ENCODE measurements at places on chromosomes 5 and 9.

GRCh38 chr5:158340608-158341007 is 481.7 kb upstream of the CLINT1 start:
- no peak for DNase-seq

DNA sequence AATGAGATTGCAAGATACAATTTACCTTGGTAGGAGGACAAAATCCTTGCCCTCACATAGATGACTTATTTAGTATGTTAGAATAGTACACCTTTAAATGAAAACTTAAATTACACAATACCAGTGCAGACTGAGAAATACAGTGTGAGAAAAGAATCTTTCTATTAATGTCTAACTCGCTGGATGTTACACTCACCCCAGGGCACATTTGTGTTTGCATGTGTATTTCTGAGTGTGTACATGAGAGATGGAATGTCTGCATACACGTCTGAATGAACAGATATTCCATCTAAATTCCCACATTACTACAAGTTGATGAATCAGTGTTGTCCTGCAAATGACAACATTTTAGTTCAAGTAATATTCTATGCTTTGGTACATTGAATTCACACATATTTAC is 99.8 kb downstream of the KLHL3 start:
- DNase-seq: no peak

GRCh38 chr5:111892949-111893348 is 136.0 kb upstream of the NREP start:
- no peak for DNase-seq

GRCh38 chr9:116094846-116095245 is 58.7 kb upstream of the PAPPA start:
- no peak for DNase-seq

GRCh38 chr5:82641331-82642003 is 363.3 kb upstream of the RPS23 start:
- DNase-seq: peak; percentile 67

GRCh38 chr5:15645381-15646160 is 145.6 kb downstream of the FBXL7 start:
- DNase-seq: peak; percentile 21

DNA sequence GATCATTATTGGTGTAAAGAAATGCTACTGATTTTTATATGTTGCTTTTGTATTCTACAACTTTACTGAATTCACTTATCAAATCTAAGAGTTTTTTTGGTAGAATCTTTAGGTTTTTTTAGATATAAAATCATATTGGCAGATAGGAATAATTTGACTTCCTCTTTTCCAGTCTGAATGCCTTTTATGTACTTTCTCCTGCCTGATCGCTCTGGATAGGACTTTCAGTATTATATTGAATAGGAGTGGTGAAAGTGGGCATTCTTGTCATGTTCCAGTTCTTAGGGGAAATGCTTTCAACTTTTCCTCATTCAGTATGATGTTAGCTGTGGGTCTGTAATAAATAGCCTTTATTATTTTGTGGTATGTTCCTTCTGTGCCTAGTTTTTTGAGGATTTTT is 8.3 kb downstream of the AHRR start:
- no peak for DNase-seq

GRCh38 chr9:38619556-38620447 is 594 bp downstream of the ANKRD18A start:
- DNase-seq: no peak

GRCh38 chr9:123326662-123327093 is 29.3 kb upstream of the CRB2 start:
- DNase-seq: no peak

GRCh38 chr5:89816038-89816437 is 593.5 kb downstream of the CETN3 start:
- no peak for DNase-seq

- DNase-seq: no peak
These were observed 183.2 kb downstream of the FRMD3 start for GRCh38 chr9:83355024-83355444.

GRCh38 chr5:56964173-56964572 is 12.2 kb upstream of the MIER3 start:
- no peak for DNase-seq

- DNase-seq: no peak
These were observed 14.2 kb upstream of the FOXB2 start for GRCh38 chr9:77005216-77005615.

DNA sequence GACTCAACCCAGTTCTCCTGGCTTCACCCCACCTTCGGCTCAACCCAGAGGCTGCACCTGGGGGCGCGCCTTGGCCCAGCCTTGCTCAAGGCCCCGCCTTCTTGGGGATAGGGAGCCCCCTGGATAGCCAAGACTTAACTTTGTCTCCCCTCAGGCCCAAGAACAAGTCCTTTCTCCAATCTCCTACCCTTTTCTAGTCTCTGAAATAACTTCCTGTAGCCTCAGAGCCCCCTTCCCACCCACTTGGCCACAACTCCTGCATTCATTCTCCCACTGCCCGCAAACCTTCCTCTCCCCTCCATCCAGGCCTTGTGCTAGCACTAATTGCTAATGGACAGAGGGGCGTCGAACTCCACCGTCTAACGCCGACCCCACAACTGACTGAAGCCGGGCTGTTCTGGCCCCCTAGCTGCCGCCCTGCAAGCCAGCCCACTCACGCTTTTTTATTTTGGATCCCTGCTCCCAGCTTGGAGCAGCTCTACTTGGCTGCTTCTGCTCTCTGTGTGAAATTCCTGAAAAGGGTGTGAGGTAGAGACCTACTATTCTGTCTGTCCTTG is 579 bp upstream of the ASTN2 start:
- DNase-seq: peak; percentile 8

DNA sequence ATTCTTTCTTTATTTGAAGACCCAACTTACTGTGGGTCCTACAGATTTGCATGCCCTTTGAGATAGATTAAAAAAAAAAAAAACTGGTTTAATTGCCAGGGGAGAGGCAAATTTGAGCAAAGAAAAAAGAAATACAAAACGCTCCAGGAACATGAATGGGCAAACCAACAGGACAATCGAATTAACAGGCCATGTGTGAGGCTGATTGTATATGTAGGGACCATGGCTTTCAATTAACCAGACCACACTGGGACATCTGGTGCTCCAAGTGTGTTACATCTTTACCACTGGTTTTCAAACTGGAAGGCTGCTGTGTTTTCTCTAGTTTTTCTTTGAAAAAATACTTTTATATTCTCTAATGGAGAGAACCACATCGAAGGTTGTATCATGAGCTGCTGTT is 612.1 kb upstream of the SEMA6A start:
- DNase-seq: no peak

GRCh38 chr5:53613536-53613935 is 53.1 kb downstream of the NDUFS4 start:
- DNase-seq: no peak

GRCh38 chr5:149687486-149688168 is 42.5 kb upstream of the PPARGC1B start:
- no peak for DNase-seq

DNA sequence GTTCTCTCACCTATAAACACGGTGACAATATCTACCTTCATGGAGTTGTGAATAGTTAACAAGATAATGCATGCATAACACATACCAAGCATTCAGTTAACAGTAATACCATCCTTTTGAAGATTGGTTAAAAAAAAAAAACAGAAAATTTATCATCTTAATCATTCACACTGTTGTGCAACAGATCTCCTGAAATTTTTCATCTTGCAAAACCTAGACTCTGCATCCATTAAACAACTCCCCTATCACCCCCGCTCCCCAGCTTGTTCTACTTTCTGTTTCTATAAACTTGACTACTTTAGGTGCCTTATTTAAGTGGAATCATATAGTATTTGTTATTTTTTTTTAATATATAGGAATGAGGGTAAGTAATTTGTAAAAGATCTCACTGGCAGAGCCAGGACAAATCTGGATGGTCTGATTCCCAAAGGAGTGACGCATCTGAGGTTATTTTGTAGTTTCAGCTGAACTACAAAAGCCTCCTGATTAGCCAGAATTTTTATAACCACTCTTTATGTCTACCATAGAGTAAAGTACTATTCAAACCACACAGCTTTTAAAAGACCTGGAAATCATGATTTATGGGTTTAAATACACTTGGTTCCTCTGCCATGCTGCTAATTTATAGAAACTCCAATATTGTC is 93.0 kb downstream of the FANCC start:
- no peak for DNase-seq

DNA sequence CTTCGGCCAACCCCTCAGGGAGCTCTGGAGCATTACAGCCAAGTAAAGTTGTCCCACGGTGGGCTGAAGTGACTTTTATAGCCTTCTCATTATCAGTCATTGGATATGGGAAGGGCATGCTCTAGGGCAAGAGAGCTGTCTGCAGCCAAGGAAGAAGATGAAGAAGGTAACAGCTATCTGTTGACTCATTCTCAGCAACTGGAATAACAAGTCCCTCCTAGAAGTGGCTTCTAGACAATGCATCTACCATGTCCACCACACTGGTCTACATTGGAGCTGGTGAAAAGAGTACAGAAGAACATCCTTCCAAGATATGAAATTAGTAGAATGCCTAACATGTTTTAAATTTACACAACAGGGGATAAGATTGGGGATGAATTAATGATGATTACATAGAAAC is 524.2 kb downstream of the ACTL7B start:
- no peak for DNase-seq

DNA sequence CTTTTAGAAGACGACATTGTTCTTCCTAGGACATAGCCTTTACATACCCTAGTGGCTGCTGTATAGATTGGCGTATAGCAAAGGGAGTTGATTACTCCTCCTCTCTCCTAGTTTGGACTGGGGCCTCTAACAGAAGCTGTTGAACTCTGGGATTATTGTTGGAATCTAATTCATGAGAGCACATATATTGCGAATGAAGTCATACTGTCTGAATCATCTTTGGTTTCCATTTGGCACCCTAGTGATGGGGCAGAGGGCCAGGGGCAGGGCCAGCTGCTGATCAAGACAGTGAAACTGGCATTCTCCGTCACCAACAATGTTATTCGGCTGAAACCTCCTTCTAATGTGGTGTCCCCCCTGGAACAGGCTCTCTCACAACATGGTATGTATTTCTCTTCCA is 40.3 kb downstream of the NUP188 start:
- DNase-seq: peak; percentile 49

All from urothelium cell line (cell line).